ENCODE measurements at places on chromosomes 16 and 17. TPM values are rescaled to one million over a fixed set of nuclear protein-coding genes. Genes with fewer than 3 reads are reported as not detected.

Gene CES2
- 48.0 TPM for total RNA-seq

Gene CD300E
- total RNA-seq = not detected

Gene TVP23B
- 48.3 TPM for total RNA-seq

Gene ACSM5
- not detected for total RNA-seq

Gene SECTM1
- 0.07 TPM for total RNA-seq

Gene HEATR9
- not detected for total RNA-seq

Gene KCTD2
- 19.2 TPM for total RNA-seq

Gene TPSAB1
- total RNA-seq = not detected

Gene HAS3
- 0.75 TPM for total RNA-seq

Gene KRTAP1-5
- total RNA-seq = not detected

Gene C17orf107
- total RNA-seq = 4.4 TPM

Gene TM4SF5
- not detected for total RNA-seq

Gene PDPR
- 29.8 TPM for total RNA-seq

Gene OR3A3
- total RNA-seq = not detected

Gene RNF112
- not detected for total RNA-seq

Gene PMP22
- 12.6 TPM for total RNA-seq

Gene KDM6B
- 20.4 TPM for total RNA-seq

Gene PCTP
- total RNA-seq = 32.2 TPM

Gene EVPL
- 8.8 TPM for total RNA-seq

Gene CNGB1
- not detected for total RNA-seq

Gene KRTAP4-3
- not detected for total RNA-seq

Gene OTOP3
- total RNA-seq = not detected

Gene HIC1
- total RNA-seq = 11.9 TPM

Gene DPEP3
- not detected for total RNA-seq

Gene VMO1
- not detected for total RNA-seq

Gene TRPV2
- total RNA-seq = 3.8 TPM

Gene TBC1D3G
- total RNA-seq = not detected

Gene IL34
- 0.82 TPM for total RNA-seq

Gene DHRS7C
- total RNA-seq = not detected

Gene ITGAD
- not detected for total RNA-seq

Gene CLEC18A
- 11.6 TPM for total RNA-seq

Gene TAT
- total RNA-seq = not detected

Gene C16orf89
- not detected for total RNA-seq

Gene ZDHHC7
- total RNA-seq = 62.0 TPM

Gene KRT16
- 4.8 TPM for total RNA-seq

Gene KCNJ18
- total RNA-seq = not detected

Gene NDUFAF8
- total RNA-seq = 63.1 TPM

Gene CHTF8
- total RNA-seq = 136 TPM

Gene ZP2
- not detected for total RNA-seq

Gene HSPB9
- not detected for total RNA-seq

Gene PIPOX
- 0.34 TPM for total RNA-seq

Gene ZNF267
- 32.3 TPM for total RNA-seq

Gene OR1F1
- not detected for total RNA-seq

Gene PKD1
- 85.6 TPM for total RNA-seq

Gene TPSG1
- total RNA-seq = not detected

Gene SNF8
- total RNA-seq = 114 TPM

Gene SDF2
- total RNA-seq = 41.2 TPM

Gene PMFBP1
- total RNA-seq = not detected

Gene DBNDD1
- 27.2 TPM for total RNA-seq

Gene PRR35
- not detected for total RNA-seq

Gene KRT28
- total RNA-seq = not detected

Gene GLTPD2
- not detected for total RNA-seq

Gene GCGR
- total RNA-seq = not detected

Gene TNK1
- total RNA-seq = 4.0 TPM

Gene SCGB1C2
- not detected for total RNA-seq

Gene DRC7
- total RNA-seq = 0.04 TPM

Gene RCVRN
- total RNA-seq = 0.21 TPM

Gene PRDM7
- total RNA-seq = not detected

Data from kidney epithelial cell (primary cell).